ENCODE measurements at places on chromosomes 11 and 22.

DNA sequence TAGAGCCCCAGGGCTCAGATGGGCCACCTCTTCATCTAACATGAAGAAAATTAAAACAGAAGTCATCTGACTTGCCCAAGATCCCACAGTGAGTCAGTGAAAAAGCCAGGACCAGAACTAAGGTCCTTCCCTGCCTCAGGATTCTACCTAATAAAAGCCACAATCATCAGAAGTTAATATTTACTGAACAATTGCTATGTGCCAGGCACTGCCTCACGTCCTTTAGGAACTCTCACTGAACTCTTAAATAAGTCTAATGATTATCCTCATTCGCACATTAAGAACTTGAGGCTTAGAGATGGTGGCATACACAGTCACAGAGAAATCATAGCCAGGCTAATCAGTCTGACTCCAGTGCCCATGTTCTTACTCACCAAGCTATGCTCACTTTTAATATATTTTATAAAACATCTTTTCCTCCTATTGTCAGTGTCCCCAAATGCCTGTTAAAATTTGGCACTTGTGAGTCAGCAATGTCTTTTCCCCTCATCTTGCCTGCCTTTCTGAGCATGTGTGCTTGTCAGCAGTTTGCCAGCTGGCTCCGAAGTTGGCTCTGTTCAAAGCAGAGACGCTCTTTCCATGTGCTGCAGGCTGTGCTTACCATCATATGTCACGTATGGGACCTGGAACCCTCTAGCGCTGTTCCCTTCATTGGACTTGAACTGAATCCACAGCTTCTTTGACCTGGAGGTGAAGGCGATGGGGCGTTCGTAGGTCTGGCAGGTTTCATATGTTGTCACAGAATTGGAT lies 21.5 kb upstream of the NRIP3 start:
- DNase-seq: no peak

DNA sequence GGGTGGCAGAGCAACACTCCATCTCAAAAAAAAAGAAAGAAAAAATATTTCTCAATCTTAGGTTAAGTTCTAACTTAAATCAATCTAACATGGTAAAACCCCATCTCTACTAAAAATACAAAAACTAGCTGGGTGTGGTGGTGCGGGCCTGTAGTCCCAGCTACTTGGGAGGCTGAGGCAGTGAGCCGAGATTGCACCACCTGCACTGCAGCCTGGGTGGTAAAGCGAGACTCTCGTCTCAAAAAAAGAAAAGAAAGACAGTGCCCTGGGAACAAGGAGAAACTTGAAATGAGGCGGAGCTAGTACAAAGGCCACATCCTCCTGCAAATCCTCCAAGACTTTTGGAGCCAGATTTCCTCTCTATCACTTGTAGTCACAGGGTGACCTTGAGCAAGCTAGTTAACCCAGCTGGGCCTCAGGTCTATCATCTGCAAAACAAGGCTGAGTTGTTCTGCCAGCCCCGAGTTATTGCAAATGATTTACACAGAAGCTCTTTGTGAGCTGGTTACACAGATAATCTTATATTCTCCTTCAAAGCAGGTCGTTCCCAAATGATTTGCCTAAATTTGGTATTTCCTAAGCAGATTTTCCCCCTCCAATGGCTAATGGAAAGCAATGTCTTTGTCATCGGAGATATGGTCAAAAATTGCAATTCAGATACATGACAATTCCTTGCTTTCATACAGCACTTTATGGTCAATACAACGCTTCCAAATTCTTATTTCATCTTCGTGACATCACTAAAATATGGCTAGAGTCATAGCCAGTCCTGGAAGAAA lies 1.9 kb downstream of the ANKRD54 start:
- no peak for DNase-seq

DNA sequence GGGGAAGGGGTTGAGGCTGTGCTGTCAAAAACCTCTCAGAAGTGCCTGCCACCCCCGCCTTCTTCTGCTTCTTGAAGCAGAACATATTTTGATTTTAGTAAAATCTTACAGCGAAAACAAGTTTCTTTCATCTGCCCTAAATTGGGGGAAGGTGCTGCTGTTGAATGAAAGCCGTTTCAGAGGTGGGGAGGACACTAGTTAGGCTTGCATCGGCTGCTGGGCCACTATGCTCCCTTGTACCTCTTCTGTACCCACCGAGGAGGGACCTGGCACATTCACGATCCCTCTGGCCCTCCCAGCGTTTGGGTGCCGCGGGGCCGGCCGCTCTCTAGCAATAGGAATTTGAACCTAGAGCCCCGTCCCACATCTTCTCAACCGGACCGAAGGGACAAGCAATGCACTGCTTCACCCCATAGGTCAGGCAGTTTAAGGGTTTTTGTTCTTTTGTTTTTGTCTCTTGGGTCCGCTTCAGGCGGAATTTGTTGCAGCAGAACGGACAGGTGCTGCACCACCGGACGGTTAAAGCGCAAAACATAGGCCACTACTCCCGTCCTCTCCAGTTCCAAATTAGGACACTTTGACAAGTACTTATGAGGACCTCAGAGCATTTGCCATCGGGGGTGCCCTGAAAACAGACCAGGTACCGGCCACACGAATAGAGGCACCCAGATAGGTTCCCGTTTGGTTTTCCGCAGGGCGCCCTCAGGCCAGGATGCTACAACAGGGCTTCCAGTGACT lies 5.6 kb downstream of the SLC6A5 start:
- no peak for DNase-seq

DNA sequence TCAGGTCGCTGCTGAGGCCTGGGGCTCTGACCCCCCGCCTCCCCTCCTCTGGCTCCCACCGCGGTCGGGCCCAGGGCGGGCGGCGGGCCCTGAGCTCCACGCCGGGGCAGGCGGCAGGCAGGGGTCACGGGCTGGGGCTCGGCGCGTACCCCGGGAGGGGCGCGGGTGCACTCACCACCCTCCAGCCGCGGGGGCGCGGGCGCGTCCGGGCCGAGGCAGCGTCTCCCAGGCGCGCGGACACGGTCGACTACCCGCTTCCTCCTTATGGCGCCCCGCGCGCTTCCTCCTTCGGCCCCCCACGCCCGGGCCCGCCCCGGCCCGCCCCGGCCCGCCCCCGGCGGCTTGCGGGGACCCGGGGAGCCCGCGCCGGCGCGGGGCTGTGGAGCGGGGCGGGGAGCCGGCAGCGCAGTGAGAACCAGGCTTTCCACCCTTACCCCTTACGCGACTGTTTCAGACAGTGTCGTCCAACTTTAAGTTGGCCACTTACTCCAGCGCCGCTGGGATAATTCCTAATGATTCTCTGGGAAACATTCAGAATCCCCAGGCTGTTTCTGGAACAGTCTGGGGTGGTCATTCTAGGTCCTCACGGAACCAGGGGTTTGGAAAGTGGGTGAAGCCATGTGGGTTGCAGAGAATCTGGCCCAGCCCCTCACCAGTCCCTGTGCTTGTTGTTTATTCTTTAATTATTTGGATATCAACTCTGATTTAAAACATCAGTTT lies at the start of gene BID:
TSS of gene BID (minus strand) at position 264 of the 720 bp plus-strand sequence. CDS start 24,353 bp downstream, outside the sequence.
- peak; percentile 29 for DNase-seq

DNA sequence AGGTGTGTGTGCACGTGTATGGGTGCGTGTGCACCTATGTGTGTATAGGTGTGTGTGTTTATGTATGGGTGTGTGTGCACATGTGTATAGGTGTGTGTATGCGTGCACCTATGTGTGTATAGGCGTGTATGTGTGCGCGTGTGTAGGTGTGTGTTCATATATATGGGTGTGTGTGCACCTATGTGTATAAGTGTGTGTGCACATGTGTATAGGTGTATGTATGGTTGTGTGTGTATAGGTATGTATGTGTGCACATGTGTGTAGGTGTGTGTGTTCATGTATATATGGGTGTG lies 26.9 kb downstream of the KCNQ1 start:
- no peak for DNase-seq

DNA sequence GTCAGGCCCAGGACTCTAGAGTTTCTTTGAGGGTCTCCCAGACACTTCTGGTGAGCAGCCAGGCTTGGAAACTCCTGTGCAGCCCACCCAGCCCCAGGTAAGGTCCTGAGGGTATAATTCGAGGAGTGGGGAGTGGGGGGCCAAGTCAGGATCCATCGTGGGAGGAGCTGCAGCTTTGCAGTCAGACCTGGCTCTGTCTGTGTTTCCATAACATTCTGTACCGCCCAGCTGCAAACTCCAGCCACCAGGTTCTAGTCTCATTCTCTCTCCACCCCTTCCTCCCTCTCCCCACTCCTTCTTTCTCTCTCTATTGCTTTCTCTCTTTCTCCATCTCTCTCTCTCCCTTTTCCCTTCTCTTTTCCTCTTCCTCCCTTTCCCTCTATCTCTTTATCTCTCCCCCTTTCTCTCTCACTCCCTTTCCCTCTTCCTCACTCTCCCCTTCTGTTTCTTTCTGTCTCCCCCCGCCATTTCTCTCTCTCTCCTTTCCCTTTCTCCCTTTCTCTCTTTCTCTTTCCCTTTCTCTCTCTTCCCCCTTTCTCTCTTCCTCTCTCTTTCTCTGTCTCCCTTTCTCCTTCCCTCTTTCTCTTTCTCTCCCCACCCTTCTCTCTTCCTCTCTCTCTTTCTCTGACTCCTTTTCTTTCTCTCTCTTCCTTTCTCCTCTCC lies 127.2 kb downstream of the MN1 start:
- no peak for DNase-seq

- DNase-seq: no peak
These were observed 68.7 kb downstream of the MRTFA start for GRCh38 chr22:40567626-40568328.

- no peak for DNase-seq
These were observed 34.9 kb upstream of the PICALM start for GRCh38 chr11:86103808-86104207.

- DNase-seq: no peak
These were observed 139.6 kb upstream of the LMO1 start for GRCh38 chr11:8403310-8403709.

DNA sequence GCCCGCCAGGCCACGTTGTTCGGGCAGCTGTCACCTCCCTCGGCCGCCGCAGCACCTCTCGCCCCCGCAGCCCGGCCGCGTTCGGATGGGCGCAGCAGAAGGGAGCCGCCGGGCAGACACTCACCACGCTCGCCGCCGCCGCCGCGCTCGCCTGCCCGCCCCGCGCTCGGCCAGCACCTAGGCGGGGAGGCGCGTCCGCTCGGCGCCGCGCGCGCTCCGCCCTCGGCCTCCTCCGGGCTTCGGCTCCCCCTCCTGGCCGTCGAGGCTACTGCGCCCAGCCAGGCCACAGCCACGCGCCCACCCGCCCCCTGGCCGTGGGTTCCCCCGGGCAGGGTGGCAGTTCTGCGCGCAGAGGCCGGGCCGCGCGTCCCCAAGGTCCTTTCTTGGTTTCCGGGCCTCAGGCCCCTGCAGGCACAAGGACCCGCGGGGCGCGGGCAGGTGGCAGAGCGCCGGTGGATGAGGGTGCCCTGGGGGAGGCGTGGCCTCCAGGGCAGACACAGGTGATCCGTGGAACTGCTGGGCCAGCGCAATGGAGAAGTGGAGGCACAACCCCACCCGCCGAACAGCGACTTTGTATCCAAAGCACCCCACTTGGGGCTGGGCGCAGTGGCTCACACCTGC lies at the start of gene SLC25A22:
TSS of gene SLC25A22 (minus strand) at position 189 of the 621 bp plus-strand sequence. CDS start 3,275 bp downstream, outside the sequence.
- peak; percentile 93 for DNase-seq

GRCh38 chr11:66641834-66642233 lies 3.3 kb downstream of the RBM4 start:
- DNase-seq: no peak

DNA sequence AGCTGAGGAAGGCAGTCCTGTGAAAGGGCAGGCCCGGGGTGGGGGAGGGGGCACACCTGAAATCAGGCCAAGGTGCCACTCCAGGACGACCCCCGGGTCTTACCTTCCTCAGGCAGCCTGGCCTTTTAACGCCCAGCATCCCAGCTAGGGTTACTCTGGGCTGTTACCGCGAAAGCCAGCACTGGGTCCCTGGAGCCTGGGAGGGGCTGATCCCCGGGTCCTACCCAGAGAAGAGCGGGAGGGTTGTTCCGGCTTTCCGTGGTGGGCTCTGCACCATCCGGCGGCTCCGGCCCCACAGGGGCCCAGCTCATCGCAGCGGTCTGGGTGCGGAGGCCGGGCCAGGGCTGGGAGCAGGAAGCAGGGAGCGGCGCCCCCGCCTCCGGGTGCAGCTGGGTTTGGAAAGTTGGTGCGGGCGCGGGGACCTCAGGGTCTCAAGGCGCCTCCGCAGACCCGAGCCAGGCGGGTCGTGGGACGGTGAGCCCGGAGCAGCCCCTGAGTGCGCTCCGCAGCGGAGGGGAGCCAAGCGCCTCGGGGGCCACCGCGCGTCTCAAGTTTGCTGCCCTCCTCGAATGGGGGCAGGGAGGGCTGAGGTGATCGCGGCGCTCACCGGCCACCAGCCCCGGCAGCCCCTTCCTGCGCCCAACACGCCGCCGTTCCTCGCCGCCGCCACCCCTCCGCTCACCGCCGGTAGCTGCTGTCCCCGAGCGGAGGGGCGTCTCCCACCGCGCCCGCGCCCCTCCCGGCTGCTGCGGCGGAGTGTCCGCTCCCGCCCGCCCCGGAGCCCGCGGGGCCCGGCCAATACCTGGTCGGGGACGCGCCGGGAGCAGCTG lies 831 bp downstream of the CHST1 start:
- DNase-seq: no peak
